ENCODE measurements at places on chromosomes 7 and 10. TPM values are rescaled to one million over a fixed set of nuclear protein-coding genes. Genes with fewer than 3 reads are reported as not detected.

DNA sequence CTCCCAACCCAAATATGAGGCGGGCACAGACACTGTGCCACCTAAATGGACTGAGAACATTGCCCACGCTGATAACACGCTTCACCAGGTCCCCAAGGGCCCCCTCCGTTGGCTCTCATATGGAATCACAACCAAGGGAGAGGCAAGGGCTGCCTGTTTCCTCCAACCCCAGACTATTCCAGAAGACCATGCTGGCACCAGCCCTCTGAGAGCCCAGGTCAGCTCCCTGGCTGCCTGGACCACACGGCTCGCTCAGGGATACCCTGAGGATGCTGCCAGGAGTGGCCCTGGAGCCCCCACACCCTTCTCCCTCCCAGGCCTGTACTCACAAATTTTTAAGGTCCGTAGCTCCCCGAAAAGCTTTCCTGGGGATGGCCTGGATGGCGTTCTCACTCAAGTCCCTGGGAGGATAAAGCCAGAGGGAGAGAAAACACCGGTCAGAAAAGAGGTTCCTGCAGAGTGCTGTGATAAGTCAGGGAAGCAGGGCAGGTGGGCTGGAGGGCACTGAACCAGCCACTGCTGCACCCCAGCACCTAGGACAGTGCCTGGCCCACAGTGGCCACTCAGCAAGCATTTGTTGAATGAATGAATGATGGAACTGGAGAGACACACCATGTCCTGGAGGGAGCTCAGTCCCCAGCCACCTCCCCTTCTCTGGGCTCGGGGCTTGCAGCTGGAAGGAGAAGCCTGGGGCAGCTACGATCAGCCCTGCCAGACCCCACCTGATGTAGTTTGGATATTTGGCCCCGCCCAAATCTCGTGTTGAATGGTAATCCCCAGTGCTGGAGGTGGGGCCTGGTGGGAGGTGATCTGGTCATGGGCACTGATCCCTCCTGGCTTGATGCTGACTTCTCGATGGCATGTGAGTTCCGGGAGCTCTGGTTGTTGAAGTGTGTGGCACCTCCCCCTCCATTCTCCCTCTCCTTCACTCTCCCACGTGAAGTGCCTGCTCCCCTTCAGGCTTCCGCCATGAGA is 119.8 kb downstream of the SLIT1 start:
- DNase-seq: peak; percentile 52

MGAM2 gene
- total RNA-seq: 0.12 TPM

DNA sequence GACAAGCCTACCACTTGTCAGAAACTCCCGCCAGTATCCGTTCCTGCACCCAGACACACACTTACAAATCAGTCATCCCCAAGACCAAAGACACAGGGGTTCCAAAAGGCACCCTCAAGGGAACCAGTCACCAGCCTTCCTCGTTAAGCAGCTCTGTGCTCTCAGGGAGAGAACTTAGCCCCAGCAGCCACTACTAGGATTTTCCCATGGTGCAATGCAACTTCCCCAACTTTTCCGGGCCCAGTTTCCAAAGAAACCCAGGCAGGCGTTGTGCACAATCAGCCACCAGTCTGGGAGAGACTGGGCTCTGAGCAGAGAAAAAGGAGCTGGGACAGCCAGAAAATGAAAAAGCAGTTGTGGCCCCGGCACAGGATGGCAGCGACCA is 1.2 kb downstream of the DLG5 start:
- DNase-seq: no peak

GRCh38 chr10:119166564-119166963 is 1.1 kb upstream of the SFXN4 start:
- no peak for DNase-seq

EVX1 gene
- not detected for total RNA-seq

GRCh38 chr10:96588060-96588554 is 1.3 kb upstream of the TM9SF3 start:
- no peak for DNase-seq

DNA sequence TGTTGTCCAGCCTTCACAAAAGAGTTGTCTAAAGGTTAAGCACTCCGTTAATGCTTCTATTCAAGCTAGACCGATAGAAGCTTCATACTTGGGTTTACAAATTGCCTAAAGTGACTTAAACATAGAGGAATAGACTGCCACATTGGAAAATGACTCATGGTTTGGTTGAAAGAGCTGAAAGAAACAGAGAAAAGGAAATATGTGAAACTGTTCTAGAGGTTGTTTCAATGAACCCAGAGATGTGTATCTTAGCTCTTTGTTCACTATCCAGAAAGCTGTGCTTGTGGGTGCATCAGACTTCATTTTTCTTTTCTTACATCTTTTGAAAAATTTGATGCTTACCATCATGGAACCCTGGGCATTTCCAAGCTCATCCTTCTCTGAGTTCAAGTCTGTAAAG is 736.2 kb downstream of the INHBA start:
- no peak for DNase-seq

DNA sequence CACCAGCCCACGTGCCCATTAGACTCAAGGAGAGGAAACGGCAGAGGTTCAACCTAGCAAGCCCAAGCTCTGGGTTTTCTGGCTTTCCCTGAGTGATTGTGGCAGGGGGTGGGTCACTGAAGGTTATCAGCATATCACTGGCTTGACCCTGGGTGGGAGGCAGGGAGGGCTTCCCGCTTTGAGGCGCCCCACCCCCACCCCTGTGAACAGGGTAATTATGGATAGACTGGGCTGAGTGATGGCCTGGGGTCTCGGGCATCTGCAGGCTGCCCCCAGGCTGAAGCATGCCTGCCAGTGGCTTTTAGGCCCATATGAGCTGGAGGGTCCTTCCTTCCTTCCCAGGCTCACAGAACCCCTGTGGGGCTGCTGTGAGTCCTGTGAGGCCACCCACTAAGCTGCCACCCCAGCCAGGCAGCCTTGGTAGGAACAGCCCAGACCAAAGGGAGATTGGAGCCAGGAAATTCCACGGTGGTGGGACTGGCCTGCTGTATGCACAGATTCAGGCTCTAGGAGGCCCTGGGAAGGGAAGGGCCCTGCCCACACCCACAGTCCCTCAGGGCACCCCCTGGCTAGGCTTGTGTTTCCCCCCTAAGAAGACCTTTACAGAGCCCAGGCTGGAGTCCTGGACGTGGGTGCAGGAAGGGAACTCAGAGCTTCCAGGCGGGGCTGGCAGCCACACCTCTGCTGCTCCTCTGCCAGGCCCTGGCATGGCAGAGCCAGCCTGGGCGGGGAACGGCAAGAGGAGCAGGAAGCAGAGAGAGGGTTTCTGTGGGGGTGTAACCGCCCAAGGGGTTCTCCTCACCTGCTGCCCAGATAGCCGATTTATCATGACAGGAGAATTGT is 33.1 kb downstream of the GPRIN2 start:
- DNase-seq: no peak

- no peak for DNase-seq
Observed at GRCh38 chr7:124679146-124679545, 86.4 kb downstream of the GPR37 start.

MRLN gene
- not detected for total RNA-seq

DNA sequence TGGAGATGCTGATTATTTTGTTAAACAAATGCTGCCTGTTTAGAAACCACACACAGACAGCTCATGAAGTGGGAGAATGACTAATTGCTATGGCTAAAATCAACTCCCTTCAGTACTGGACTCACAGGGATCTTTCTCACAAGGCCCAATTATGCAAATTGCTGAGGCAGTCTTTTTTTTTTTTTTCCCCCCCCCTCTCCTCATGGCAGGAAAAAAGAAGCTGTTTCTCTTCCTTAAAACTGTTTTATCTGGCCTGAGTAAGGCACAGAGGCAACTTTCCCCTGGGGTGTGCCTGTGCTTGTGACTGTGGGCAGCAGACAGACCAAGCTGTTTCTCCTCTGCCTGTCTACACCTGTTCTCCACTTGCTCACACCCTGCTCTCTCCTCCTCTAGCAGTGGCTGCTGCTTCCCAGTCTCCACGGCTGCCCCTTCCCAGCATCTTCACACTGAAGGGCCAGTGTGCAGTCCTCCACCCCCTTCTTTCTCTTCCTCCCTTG is 65.4 kb upstream of the STEAP1B start:
- no peak for DNase-seq

COA1 gene
- 171 TPM for total RNA-seq

FEZF1 gene
- total RNA-seq: 330 TPM

NEUROG3 gene
- not detected for total RNA-seq

GRCh38 chr10:125538947-125539731 is 143.8 kb downstream of the TEX36 start:
- DNase-seq: no peak

DNA sequence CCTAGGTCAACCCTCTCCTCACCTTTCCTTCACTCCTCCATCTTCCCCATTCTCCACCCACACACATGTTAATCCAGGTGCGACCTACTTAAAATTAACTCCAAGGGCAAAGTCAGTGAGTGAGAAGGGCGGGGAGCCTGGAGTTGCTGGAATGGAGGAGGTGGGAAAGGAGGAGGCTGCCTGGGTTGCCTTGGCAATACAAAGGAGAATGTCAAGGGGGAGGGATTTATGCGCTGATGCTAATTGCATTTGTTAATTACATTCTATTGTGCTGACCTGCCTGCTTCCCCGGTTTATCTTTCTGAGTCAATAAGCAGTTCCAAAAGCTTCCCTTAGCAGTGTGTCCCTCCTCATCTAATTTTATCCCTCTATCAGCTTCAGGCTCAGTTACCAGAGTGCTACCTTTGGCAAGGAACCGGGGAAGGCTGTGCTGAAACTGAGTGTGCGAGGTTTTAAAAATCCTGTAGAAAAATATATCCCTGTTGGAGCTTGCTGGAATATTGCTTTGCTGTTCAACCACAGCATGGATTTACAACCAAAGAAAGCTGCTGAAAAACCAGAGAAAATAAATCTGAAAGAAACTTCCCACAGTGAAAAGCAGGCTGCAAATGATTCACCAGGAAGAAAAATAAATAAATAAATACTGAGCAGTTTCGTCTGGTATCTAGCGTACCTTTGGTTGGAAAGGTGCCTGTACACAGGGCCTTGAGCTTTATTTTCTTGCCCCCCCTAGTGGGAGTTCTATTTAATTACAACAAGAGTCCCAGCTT is 113.2 kb upstream of the DGKB start:
- peak; percentile 80 for DNase-seq

DLX5 gene
- total RNA-seq: not detected

DNA sequence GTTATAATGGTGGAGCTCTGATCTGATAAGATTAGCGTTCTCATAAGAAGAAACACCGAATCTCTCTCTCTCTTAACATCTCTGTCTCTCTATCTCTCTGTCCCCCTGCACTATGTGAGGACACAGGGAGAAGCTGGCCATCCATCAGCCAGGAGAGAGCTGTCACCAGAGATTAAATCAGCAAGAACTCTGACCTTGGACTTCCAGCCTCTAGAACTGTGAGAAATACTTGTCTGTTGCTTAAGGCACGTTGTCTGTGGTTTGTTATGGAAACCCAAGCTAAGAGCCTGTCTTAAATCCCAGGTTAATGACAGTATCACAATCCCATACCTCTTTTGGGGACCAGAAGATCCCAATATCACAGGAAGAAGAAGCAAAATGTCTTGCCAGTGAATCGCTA is 132.0 kb upstream of the AKR1E2 start:
- no peak for DNase-seq

- no peak for DNase-seq
Observed at GRCh38 chr7:1922071-1922869, 252.2 kb downstream of the ELFN1 start.

SRRM3 gene
- 4.6 TPM for total RNA-seq

DNA sequence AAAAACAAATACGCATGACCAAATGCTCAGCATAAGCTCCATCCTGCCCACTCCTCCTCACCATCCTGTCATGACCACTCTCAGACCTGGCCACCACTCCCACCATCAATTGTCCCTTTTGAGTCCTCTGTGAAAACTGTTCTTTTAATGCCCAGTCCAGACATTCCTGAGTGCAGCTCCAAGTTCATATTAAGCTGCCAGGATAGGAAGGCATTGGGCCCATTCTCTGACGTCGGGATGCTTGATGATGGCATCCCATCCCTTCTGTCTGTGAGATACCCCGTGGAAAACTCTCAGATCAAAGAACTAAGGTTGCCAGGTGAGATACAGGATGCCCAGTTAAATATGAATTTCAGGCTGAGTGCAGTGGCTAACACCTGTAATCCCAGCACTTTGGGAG is 89.9 kb upstream of the KIF5B start:
- no peak for DNase-seq

DNA sequence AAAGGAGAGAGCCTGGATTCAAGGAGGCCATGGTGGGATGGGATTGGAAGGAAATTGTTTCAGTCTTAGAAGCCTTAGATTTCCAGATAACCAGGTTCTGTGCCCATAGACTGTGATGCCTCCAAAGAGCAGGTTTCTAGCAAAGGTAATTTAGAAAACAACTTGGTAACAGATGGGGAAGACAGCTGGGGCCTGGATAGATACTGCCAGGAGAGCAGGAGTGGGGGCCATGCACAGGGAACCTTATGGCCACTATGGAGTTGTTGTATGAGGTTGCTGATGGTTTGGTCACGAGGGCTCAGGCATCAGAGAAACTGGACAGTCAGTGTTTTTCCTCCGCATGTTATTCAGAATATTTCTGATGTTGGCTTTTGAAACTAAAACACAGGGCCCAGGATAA is 901.9 kb downstream of the LRMDA start:
- DNase-seq: no peak

GRCh38 chr10:17905491-17905890 is 46.2 kb upstream of the SLC39A12 start:
- no peak for DNase-seq

GRCh38 chr10:131872827-131873375 is 27.9 kb upstream of the PPP2R2D start:
- DNase-seq: no peak

- DNase-seq: no peak
Observed at GRCh38 chr7:5226921-5227785, 37.1 kb downstream of the WIPI2 start.

DNA sequence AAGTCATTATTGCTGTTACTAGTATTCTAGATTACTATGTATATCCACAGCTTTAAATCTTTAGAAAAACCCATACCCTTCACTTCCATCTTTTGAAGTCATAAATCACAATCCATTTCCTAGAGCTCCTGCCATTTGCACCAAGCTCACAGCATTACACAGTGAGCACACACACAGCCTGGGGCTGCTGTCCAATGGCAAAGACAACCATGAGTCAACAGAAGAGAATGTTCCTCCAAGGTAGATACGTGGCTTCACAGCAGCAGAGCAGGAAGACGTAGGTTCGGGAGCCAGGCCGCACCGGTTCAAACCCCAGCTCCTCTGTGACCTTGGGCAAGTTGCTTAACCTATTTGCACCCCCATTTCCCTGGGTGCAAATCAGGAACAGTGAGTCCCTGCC is 234.6 kb downstream of the DIP2C start:
- DNase-seq: no peak

DNA sequence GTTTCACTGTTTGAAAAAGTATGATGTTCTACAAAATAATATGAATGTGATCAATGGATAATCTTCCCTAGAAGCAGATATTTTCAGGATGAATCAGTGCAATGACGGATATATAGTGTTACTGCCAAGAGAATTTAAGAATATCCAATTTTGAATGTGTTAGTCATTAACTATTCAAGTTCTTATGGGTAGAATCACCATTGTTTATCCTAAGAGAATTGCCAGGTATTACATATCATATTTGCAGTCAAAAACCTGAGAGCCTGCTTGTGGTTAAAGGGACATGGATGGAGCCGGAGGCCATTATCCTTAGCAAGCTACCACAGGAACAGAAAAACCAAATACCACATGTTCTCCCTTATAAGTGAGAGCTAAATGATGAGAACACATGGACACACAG is 26.9 kb downstream of the AHR start:
- no peak for DNase-seq

FAS gene
- 11.1 TPM for total RNA-seq
